A172 (cell line): ENCODE measurements at places on chromosomes 5 and 9. TPM values are rescaled to one million over a fixed set of nuclear protein-coding genes. Genes with fewer than 3 reads are reported as not detected.

DNA sequence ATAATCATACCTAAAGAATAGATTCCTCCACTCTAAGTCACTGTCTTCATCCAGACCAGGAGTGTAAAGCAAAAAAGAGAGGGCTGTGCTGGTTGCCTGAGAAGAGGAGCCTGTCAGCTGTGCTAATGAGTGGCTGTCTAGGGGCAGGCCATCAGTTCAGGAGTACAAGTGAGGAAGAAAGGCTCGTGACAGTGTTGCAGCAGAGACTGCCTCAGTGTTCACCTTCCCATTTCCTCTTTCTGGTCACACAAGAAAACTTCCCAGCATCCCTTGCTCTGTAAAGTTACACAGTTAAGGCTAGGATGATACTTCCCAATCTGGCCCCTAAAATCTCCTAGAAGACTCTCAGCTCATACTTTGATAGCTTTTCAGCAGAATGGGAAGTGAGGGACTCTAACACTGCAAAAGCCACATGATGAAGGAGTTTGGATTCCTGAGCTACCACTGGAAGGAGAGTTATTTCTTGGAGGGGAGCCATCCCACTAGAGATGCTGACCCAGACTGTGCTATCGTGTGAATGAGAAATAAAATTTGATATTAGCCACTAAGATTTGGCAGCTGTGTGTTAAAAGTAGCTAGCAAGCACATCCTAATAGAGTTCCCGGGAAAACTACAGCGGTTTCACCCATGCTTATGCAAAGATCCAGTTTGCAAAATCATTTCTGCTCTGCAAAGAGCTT is 67.1 kb downstream of the ADAMTS12 start:
- no peak for DNase-seq

CLIC3 gene
- 126 and 133 TPM in 2 replicates for total RNA-seq

GRCh38 chr5:157038568-157039187 is 20.2 kb downstream of the HAVCR1 start:
- DNase-seq, result no peak

BRD8 gene
- 63.6 and 91.5 TPM in 2 replicates for total RNA-seq

DNA sequence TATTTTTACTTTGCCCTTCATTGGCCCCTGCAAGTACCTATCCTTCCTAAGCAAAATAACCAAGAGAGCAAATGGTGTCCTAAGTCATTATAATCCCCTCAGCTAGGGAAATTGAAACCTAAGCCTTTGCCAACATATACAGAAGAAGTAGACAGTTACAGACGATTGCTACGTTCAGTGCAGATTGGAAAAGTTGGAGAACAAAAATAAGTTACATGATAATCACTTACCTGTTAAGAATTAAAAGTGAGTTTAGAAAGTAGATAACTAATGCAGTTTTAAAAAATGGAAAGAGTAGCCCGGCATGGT is 244.8 kb downstream of the MPDZ start:
- DNase-seq, result no peak

- DNase-seq, result no peak
Measured at GRCh38 chr5:31937226-31937625, 236.9 kb downstream of the GOLPH3 start.

EMB gene
- total RNA-seq, result 0.12 TPM in 1 of 2 replicates, not detected in the other

SYK gene
- not detected in 2 replicates for total RNA-seq

PCDHB13 gene
- total RNA-seq, result 1.1 TPM in 2 replicates

- no peak for DNase-seq
Measured at GRCh38 chr5:151717416-151717815, 30.7 kb upstream of the SPARC start.

DNA sequence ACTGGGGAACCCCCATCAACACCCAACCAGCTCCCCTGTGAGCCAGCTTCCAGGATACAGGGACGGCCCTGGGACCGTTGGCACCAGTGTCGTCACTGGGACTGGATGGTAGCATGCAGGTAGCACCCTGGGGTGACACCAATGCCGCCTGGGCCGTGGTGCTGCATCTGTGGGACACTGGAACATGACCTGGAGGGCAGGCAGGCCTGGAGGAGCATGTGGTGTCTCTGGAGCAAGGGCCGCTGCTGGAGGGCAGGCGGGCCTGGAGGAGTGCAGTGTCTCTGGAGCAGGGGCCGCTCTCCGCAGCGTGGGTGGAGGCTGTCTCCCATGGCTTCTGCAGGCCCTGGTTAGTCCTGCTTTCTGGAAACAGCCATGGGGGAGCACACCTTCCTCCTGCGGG is 13.1 kb downstream of the LPCAT1 start:
- DNase-seq, result no peak

DNA sequence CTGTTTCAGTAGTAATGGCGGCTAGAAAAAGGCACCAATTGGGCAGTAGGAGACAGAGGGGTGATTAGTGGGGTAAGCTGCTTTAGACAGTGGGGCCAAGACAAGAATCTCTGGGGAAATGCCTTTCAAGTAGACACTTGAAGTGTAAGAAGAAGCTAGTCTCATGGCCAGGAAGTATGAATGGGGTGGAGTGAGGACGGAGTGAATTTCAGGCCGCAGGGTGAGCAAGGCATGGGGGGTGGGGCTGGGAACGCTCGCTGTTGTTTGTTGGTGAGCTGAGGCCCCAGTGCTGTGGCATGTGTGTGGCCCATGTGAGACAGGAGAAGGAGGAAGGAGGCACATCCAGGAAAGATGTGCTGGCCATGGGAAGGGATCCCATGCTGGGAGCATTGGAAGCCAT is 149.2 kb upstream of the NFIL3 start:
- DNase-seq, result no peak
